ENCODE measurements at places on chromosomes 2 and 18.

DNA sequence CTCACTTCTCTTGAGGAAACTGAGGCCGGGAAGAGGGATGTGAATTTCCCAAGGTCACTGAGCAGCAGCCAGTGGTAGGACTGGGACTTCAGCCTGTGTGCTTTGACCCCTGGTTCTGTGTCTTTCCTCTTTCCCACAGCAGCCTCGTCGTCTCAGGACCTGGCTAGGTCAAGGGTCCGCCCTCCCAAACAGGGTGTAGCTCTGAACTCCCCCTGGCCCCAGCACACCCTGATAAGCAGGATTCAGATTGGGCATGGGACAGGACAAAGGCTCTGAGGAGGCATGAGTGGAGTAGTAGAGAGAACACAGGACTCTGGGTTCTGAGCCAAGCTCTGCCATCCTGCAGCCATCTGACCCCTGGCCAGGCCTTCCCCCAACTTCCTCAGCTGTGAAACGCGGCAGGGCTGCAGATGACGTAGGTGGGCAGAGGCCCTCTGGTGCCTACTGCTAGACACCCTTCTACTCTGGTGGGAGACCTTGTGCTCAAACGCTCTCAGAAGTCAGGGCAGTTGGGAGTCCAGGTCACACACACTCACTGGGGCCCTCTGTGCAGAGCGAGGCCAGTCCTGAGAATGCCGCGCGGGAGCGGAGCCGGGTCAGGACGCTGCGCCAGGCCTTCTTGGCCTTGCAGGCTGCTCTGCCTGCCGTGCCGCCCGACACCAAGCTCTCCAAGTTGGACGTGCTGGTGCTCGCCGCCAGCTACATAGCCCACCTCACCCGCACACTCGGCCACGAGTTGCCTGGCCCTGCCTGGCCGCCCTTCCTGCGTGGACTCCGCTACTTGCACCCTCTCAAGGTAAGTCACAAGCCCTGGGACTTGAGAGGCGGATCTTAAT lies 984 bp downstream of the TCF23 start:
- DNase-seq: no peak

DNA sequence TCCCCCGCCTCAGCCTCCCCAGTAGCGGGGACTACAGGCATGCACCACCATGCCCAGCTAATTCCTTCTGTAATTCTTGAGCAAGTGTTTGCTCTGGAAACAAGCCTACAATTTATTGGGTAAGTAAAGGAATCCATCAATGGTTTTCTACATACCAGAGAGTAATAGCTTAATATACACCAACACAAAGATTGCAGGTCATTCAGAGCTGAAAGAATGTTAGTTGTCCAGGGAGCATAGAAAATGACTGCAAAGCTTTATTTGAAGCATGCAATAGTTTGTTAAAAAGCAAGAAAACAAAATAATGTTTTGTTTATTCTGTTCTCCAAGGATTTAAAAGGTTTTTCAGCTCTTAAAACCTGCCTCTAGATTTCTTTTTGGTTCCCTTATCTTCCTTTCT lies 5.6 kb downstream of the IDH1 start:
- no peak for DNase-seq

DNA sequence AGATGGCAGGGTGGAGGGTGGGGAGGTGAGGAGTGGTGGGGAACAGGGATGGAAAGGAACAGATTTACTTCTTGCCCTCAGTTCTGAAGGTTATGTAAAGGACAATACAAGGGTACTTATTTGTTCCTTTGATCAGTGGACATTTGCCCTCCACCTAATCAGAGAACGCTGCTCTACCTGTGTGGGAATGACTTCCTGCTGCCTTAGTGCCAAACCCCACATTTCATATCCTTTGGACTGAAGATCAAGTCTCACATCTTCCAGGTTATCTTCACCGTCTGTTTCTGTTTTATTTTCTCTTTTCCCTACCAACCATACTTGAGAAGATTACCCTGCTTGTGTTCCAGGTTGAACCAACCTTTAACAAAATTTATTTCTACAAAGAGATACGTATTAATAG lies 8.7 kb upstream of the DPP4 start:
- DNase-seq: no peak

- no peak for DNase-seq
Measured at GRCh38 chr2:100821911-100822265, 1.9 kb downstream of the NPAS2 start.

DNA sequence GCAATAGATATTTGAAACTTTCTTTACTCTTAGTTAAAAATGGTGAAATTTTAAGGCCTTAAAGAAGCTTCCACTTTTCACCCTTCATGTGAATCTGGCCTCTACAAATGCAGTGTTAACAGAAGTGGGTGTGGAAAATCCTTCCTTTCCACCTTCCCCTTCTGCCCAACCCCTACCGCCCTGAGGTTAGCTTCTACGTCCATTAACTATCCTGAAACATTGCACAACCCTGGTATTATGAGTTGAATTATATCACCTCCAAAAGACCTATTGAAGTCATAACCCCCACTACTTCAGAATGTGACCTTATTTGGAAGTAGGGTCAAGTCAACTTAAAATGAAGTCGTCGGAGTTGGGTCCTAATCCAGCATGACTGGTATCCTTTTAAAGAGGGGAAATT lies 80.8 kb upstream of the ACSL3 start:
- DNase-seq: no peak

DNA sequence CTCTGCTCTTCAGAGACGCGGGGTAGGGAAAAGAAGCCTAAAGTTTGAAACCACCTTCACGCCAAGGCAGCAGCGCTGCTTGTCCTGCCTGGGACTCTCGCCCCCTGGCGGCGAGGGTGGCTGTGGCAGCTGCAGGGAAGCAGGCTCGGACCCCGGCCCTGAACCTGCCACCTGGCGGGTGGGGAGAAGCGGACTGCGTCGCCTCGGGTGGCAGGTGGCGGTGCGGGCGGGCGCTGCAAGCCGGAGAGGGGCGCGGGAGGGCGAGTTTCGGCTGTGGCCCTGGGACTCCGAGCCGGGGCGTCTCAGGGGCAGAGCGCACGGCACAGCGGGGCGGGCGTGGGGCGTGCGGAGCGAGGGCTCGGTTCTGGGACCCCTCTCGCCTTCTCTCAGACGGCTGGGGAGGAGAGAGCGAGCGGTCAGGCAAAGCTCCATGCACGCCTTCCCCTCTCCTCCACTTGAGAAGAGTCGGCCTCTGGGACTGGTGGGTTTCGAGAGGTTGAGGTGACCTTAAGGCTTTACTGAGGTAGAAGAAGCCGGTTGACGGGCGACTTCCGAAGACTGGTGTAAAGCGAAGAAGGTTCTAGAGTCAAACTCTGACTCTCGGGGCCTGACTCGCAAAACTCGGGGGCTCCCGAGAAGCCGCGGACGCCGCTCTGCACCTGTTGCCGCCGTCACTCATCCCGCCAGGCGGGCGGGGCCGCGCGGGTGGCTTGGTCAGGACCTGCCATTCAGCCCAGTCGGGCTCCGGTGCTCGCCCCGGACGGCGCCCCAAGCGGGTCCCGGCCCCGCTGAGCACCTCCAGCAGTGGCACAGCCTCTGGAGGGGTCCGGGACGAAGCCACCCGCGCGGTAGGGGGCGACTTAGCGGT lies 1.1 kb upstream of the BOLL start:
- no peak for DNase-seq

- DNase-seq: no peak
Measured at GRCh38 chr2:221747289-221747972, 175.3 kb upstream of the EPHA4 start.

GRCh38 chr2:40466935-40467572 lies 15.2 kb upstream of the SLC8A1 start:
- no peak for DNase-seq

DNA sequence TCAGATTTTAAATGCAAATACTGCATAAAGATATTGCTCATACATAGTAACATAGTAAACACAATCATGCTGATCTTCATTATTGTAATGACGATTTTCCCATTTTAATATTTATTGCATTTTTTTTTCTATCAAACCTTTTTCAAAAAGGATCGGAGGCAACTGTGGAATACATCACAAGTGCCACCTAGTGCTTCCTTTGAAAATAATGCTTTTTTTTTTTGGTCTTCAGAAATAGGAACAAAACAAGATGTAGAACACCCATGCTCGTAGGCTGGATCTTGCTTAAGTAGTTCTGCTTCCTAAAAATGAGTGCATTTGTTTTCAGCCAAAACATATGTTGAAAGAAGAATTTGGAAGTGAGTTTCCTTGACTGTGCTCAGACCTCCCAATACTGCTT lies 35.7 kb upstream of the GPR155 start:
- peak; percentile 15 for DNase-seq

- no peak for DNase-seq
Measured at GRCh38 chr2:18771212-18771611, 181.8 kb upstream of the NT5C1B start.

DNA sequence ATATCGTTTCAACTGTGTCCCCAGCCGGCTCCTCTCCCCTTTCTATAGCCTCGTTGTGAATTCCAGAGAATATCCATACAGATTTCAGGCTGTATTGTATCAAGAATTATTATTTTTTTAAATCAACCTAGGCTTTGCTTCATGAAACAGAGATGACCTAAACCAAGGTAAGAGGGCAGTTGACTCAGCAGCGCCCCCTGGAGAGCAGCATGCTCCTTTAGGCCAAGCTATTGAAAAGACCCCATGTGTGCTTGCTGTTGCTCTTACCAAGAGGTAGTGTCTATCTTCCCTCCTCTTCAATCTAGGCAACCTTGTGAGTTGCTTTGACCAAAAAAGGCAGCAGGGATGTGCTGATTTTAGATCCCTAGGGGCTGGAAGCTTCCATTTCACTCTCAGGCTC lies 426.7 kb upstream of the SMIM21 start:
- no peak for DNase-seq

GRCh38 chr18:62371436-62371835 lies 46.3 kb downstream of the TNFRSF11A start:
- no peak for DNase-seq

GRCh38 chr2:64349131-64349530 lies 104.8 kb upstream of the LGALSL start:
- DNase-seq: no peak

- DNase-seq: peak; percentile 66
Measured at GRCh38 chr2:218582076-218582475, 13.4 kb downstream of the CNOT9 start.

- DNase-seq: no peak
Measured at GRCh38 chr2:141508086-141508752, 622.6 kb downstream of the LRP1B start.

DNA sequence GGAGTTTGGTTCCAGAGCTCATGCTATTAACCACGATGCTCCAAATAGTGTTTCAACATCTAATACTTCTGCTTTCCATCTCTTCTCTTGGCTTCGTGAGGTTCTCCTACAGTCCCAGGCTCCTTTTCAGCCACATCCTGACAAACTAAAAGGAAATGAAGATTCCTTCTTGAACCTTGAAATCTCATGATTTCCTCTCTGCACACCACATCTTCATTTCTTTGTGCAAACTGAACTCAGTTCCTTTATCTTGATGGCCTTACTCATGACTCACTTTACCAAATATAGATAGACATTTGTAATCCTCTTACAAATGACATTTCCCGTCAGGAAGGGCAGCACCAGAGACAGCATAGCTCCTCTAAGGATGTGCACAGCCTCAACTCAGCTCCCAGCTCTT lies 50.0 kb upstream of the ITGA4 start:
- no peak for DNase-seq

GRCh38 chr2:205025580-205026240 lies 480.4 kb downstream of the PARD3B start:
- peak; percentile 6 for DNase-seq

GRCh38 chr18:37385846-37386778 lies 179.5 kb downstream of the CELF4 start:
- DNase-seq: peak; percentile 21

- DNase-seq: no peak
Measured at GRCh38 chr2:5915881-5916310, 223.7 kb downstream of the SOX11 start.

- DNase-seq: peak; percentile 95
Measured at GRCh38 chr2:160306985-160307384, 106.9 kb upstream of the ITGB6 start.

DNA sequence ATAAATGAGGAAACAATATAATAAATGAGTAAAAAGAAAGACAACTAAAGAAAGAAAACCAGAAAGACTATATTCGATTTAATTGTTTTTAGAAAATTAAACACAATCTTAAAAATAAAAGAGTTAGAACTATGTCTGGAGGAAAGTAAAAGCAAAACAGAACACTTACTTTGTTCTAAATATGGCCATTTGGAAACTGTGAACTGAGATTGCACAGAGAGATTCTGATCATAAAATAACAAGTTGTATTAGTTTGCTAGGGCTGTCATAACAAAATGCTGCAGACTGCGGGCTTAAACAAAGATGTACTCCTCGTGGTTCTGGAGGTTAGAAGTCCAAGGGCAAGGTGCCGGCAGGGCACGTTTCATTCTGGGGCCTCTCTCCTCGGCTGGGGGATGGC lies 128.1 kb upstream of the AQP4 start:
- no peak for DNase-seq

DNA sequence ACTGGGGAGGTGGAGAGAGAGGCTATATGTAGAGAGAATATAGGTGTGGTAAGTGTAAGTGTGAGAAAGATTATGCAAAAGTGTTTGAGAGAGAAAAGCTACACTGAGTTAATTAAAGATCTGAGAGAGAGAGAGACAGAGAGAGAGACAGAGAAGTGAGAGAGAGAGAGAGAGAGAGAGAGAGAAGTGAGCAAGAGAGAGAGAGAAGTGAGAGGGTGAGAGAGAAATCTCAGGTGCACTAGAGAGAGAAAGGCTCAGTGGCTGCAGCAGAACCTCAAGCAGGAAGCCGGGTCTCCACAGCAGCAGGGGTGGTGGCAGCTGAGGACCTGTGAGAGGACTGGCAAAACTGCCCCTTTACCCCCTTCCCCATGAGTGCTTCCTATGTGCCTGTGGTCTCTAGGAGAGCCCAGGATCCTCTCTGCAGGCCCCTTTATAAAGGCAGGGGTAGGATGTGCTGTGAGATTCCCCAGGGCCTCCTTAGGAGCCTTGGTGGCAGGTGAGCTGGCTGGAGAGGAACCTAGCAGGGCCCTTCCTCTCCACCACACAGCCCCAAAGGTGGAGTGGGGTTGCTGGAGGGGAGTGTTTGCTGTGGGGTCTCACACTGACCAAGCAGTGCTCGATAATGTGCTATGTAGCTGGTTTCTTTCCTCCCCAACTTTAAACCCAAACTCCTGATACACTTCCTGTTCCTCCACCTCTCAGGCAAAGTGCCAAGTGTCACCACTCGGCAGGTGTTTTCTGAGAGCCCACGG lies 52.6 kb downstream of the SLC4A5 start:
- no peak for DNase-seq

Data from RPMI7951 (cell line).